AG08396 (cell line): ENCODE measurements at places on chromosomes 12 and 14.
A peak's percentile ranks its signal among the peaks of the same experiment; 100 is the strongest.

GRCh38 chr12:129145381-129145780 is 292.1 kb downstream of the GLT1D1 start:
- DNase-seq: no peak

- no peak for DNase-seq
Measured at GRCh38 chr14:93901813-93902212, 25.3 kb upstream of the FAM181A start.

DNA sequence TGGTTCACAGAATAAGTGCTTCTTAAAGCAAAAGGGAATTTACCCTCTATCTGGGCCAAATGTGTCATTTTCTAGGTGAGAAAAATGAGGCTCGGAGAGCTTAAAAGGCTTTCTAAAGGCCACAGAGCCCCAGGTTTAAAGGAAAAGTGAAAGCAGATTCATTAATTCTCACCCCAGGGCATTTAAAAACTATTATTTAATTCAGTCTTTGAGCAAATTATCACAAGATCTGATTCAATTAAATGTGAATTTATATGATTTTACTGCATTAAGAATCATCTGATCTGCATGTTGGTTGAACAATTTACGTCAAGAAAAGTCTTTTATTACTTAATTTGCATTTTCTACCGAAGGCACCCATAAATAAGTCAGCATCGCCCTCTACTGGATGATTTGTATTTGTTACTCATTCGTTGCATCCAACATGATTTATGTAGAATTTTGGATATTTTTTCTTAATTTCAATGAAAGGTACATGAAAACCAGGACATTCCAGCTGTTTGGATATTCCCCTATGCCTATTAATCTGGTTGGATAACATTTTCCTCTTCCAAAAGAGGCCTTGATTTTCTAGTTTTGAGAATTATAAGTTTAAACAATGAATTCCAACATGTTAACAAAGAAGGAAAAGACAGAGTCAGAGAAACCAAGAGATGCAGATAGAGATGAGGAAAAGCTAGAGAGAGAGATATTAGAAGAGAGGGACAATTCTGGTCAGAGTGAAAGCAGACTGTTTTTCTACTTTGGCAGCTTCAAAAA is 19.1 kb upstream of the DHRS7 start:
- no peak for DNase-seq

DNA sequence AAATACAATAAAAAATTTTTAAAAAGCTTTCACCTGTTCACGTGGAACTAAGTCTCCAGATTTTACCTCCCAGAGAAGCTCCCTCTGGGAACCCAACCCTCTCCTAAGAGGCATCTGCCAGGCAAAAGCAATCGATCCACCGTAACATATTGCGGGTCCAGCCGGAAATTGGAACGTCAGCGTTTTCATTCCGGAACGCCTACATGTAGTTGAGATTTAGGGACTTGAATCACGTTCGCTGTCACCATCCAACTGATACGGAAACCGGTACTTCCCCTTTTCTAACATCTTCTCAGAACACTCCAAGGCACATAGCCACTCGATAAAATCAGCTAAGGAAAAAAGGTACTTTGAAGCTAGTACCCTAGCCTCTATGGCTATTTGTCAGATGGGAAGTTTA is 70.3 kb downstream of the COX16 start:
- DNase-seq: no peak

GRCh38 chr12:104703372-104703771 is 246.6 kb downstream of the CHST11 start:
- no peak for DNase-seq

- no peak for DNase-seq
Measured at GRCh38 chr12:14621826-14622225, 54.1 kb upstream of the PLBD1 start.

DNA sequence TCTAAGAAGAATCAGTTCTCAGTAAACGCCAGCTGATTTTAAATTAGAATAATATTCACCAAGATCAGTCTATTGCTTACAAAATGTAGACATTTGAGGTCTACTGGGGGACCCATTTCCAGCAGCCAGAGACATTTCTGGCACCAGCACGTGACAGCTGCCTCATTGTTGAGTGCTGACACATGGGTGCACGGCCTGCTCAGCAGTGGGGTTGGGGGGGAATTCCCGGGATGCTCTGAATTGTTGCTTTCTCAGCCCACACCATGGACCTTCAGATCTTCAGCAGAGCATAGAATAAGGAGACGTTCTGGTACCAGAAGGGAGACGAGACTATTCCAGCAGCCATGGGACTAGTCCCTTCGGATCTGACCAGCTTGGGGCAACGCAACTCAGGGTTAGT is 18.3 kb downstream of the PLEKHG7 start:
- DNase-seq: peak; percentile 33

GRCh38 chr14:92351750-92352149 is 28.8 kb downstream of the SLC24A4 start:
- no peak for DNase-seq

- no peak for DNase-seq
Measured at GRCh38 chr12:93242154-93242972, 135.4 kb upstream of the NUDT4 start.
